ENCODE measurements at places on chromosomes 4 and X.

- no peak overlapping the region for H3K27ac ChIP-seq
- no peaks in the 10 kb centered on the region for H3K4me1 ChIP-seq
- H3K4me3 ChIP-seq: no peak overlapping the region
- no peaks in the 10 kb centered on the region for H3K36me3 ChIP-seq
- H3K27me3 ChIP-seq: no peaks in the 10 kb centered on the region
These were observed 192.7 kb downstream of the GABRG1 start for GRCh38 chr4:45931154-45931553.

DNA sequence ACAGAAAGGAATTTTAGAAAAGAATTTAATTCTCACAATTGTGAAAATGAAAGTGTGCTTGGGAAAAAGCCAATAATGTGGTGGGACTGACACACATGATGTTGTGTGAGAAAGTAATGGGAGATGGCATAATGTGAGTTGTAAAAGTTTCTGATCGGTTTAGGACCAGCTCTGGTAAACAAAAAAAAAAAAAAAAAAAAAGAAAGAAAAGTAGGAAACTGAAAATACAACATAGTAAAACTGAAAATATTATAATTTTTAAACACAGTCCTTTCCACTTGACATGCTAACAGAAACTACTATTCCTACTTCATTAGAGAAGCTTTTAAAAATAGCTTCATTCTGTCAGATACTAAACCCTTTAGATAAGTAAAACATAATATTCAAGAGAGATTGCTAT lies 28.2 kb downstream of the RAP1GDS1 start:
- H3K4me1 ChIP-seq: no peaks in the 10 kb centered on the region
- peaks cover 3% of the 10 kb centered on the region for H3K36me3 ChIP-seq
- no peaks in the 10 kb centered on the region for H3K27me3 ChIP-seq
- H3K4me3 ChIP-seq: no peak overlapping the region
- no peak overlapping the region for H3K27ac ChIP-seq

DNA sequence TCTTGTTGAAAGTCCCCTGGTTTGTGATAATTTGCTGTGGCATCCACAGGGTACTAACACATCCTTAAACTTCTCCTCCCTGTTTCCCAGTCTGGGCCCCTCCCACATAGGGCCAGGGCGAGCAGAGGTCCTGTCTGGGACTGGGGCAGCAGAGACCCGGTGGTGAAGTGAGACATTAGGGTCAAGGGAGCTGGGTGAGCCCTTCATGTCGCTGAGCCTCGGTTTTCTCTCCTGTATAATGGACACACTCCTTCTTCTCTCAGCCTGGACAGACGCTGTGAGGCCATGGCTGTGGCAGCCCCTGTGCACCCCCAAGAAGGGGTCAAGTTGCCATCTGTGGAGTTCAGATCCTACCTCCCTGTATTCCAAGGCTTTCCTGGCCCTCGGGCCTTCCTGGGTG lies 33.0 kb upstream of the HMX1 start:
- H3K4me1 ChIP-seq: no peaks in the 10 kb centered on the region
- no peaks in the 10 kb centered on the region for H3K36me3 ChIP-seq
- H3K27me3 ChIP-seq: no peaks in the 10 kb centered on the region
- H3K4me3 ChIP-seq: no peak overlapping the region
- DNase-seq: no peak
- no peak overlapping the region for H3K27ac ChIP-seq

DNA sequence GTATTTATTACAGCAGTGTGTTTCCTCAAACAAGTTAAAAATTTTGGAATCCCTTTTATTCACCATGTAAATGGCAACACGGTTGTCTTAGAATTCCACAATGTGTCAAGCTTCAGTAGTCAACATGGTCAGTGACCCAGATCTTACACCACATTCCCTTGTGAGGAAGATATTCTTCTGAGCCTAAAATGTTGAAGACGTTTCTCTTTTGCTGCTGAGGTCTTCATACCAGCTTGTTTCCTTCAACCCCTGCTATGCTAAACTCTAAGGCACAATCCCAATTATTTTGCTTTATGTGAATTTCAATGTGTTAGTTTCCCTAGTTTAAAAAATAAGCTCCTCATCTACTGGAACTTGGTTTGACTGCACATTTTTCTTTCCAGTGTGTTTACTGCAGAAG lies 17.6 kb upstream of the LDB2 start:
- H3K27ac ChIP-seq: no peak overlapping the region
- H3K4me3 ChIP-seq: no peak overlapping the region
- no peaks in the 10 kb centered on the region for H3K36me3 ChIP-seq
- no peaks in the 10 kb centered on the region for H3K27me3 ChIP-seq

GRCh38 chrX:20653070-20653469 lies 386.4 kb upstream of the RPS6KA3 start:
- H3K27me3 ChIP-seq: no peaks in the 10 kb centered on the region
- DNase-seq: no peak
- no peaks in the 10 kb centered on the region for H3K4me1 ChIP-seq

DNA sequence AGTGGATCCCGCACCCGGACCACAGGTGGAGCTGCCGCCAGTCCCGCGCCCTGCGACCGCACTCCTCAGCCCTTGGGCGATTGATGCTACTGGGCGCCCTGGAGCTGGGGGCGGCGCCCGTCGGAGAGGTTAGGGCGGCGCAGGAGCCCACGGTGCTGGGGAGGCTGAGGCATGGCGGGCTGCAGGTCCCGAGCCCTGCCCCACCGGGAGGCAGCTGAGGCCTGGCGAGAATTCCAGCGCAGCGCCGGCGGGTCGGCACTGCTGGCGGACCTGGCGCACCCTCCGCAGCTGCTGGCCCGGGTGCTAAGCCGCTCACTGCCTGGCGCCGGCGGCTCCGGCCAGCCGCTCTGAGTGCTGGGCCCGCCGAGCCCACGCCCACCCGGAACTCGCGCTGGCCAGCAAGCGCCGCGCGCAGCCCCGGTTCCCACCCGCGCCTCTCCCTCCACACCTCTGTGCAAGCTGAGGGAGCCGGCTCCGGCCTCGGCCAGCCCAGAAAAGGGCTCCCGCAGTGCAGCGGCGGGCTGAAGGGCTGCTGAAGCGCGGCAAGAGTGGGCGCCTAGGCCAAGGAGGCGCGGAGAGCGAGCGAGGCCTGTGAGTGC lies 1256.5 kb downstream of the STIM2 start:
- H3K4me3 ChIP-seq: no peak overlapping the region
- H3K4me1 ChIP-seq: no peaks in the 10 kb centered on the region
- no peaks in the 10 kb centered on the region for H3K36me3 ChIP-seq
- no peak for DNase-seq
- H3K27me3 ChIP-seq: no peaks in the 10 kb centered on the region
